ENCODE measurements at places on chromosomes 4 and X. TPM values are rescaled to one million over a fixed set of nuclear protein-coding genes. Genes with fewer than 3 reads are reported as not detected.

DNA sequence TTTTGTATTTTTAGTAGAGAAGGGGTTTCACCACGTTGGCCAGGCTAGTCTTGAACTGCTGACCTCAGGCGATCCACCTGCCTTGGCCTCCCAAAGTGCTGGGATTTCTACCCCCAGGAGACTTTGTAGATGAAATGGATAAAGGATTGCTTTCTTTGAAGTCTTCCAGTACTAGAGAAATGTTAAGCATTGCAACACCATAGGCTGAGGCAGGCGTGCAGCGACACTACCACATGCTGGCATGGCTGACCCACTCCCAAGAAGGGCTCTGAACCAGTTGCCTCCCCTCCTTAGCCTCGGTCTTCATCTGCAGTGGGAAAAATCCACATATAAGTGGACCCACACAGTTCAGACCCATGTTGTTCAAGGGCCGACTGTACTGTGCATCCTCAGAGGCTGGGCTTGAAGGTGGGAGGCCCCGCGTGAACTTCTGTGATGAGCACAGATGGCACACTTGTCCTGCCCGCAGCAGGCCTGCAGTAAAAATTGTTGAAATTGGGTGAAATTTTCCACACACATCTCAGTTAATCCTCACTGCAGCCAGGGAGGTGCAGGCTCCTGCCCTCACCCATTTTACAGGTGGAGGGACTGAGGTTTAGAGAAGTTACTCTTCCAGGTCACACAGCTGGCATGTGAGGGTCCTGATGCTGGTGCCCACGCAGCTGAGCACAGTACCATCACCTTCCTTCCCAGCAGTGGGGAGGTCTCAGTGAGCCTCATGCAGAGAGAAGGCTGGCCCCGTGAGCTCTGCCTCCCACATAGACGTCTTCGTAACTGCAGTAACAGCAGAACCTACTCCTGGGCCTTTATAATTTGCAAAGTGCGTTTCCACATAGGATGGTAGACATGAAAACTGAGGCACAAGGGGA is 35.5 kb downstream of the HTRA3 start:
- peaks cover 1% of the 10 kb centered on the region for H3K27me3 ChIP-seq
- peaks cover 15% of the 10 kb centered on the region for H3K4me1 ChIP-seq
- H3K4me3 ChIP-seq = no peak overlapping the region
- no peak overlapping the region for H3K27ac ChIP-seq

- no peaks in the 10 kb centered on the region for H3K36me3 ChIP-seq
- no peaks in the 10 kb centered on the region for H3K27me3 ChIP-seq
- no peak overlapping the region for H3K4me3 ChIP-seq
- H3K27ac ChIP-seq = no peak overlapping the region
These were observed 191.7 kb downstream of the CRLF2 start for GRCh38 chrX:1020634-1021166.

GRCh38 chrX:63758011-63758410 is 27.0 kb downstream of the ARHGEF9 start:
- no peaks in the 10 kb centered on the region for H3K4me1 ChIP-seq
- no peak overlapping the region for H3K27ac ChIP-seq
- H3K27me3 ChIP-seq = no peaks in the 10 kb centered on the region
- no peak for DNase-seq
- no peaks in the 10 kb centered on the region for H3K36me3 ChIP-seq
- no peak overlapping the region for H3K4me3 ChIP-seq

DNA sequence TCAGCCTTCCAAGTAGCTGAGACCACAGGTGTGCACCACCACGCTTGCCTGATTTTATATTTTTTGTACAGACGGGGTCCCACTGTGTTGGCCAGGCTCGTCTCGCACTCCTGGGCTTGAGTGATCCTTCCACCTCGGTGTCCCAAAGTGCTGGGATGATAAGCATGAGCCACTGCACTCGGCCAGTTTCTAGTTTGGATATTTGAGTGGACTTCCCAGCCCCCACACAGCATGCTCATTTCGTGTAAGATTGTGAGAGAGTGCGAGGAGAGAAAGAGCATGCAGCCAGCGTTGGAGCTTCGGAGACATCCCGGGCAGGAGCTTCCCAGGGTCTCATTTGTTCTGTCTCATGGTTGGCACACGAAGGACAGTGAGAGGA is 31.8 kb downstream of the ARSD start:
- H3K4me1 ChIP-seq = peaks cover 8% of the 10 kb centered on the region
- no peak overlapping the region for H3K4me3 ChIP-seq
- H3K36me3 ChIP-seq = no peaks in the 10 kb centered on the region
- no peak overlapping the region for H3K27ac ChIP-seq
- H3K27me3 ChIP-seq = no peaks in the 10 kb centered on the region

- no peak for DNase-seq
- H3K4me1 ChIP-seq = no peaks in the 10 kb centered on the region
- H3K27ac ChIP-seq = no peak overlapping the region
- no peaks in the 10 kb centered on the region for H3K27me3 ChIP-seq
These were observed 136.6 kb downstream of the NWD2 start for GRCh38 chr4:37381040-37381668.

DNA sequence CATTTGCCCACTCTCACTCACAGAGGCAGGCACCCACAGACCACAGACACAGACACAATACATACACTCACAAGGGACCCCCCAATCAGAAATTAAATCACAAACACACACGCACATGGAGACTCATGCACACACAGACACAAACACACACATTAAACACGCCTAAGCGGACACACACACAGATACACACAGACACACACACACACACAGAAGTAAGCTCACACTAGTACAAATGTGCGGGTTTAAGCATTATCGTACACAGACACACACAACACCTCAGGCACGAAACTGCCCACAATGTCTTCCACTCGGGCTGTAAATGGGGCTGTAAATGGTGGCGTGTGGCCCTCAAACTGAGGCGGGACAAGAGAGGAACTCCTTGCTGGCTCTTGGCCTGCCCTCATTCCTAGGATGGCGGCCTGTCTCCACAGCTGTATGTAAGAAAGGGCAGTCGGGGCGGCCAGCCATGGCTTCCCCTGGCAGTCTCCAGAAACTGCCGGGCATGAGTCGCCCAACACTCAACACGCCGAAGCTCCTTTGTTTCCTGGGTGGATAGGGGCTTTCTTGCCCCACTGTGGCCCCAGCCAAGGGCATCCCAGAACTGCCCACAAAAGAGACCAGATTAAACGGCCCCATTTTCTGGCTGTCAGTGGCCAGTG is 53.9 kb downstream of the NBDY start:
- DNase-seq = no peak
- H3K4me1 ChIP-seq = no peaks in the 10 kb centered on the region
- H3K27ac ChIP-seq = no peak overlapping the region
- H3K4me3 ChIP-seq = no peak overlapping the region
- peaks cover 4% of the 10 kb centered on the region for H3K36me3 ChIP-seq
- no peaks in the 10 kb centered on the region for H3K27me3 ChIP-seq

GRCh38 chr4:172997217-172997609 is 171.4 kb upstream of the GALNT7 start:
- H3K4me3 ChIP-seq = no peak overlapping the region
- no peak for DNase-seq
- no peak overlapping the region for H3K27ac ChIP-seq
- no peaks in the 10 kb centered on the region for H3K27me3 ChIP-seq

DNA sequence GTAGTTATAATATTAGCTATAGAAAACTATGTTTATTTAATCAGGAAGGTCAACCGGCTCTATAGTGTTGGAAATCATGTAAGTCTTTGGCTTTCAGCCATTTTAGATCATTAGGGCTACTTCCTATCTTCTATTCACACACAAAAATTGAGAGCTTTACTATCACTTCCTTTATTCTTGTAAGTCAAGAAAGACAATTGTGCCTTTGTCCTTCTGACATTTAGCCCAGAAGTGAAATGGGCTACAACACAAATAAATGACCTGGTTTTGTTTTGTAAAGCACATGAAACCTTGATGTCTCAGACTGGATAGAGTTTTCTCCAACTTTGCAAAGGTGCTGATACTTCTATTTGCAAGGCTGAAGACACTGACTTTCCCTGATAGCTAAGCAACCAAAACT is 122.4 kb upstream of the ACSL4 start:
- H3K4me1 ChIP-seq = no peaks in the 10 kb centered on the region
- DNase-seq = no peak
- 0 out of 2 replicates have a peak, but pooled peaks cover 2% of the 10 kb centered on the region for H3K27me3 ChIP-seq
- no peak overlapping the region for H3K4me3 ChIP-seq
- H3K36me3 ChIP-seq = no peaks in the 10 kb centered on the region

DNA sequence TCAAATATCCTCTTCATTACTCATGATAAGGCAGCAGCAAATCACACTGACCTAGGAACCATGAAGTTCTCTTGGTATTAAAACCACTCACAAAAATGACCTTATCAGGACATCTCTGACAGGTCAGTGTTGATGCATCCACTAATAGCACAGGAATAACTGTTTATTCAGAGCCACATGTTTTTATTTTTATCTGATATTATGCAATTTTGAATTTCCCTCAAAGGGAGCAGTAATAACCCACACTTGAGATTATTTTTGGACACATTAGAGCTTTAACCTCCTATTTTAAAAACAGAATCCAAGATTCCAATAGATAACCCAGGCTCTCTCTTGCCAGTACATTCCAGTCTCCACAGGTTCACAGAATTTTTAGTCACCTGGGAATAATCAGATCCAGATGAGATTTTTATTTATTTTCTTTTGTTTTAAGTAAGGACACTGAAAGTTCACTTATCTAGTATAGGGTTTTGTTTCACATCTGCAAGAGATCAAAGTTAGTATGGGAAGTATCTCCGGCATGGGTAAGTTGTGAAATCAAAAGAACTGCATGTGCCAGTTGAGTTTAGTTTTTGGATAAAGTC is 36.3 kb upstream of the MYOZ2 start:
- no peaks in the 10 kb centered on the region for H3K36me3 ChIP-seq
- H3K4me1 ChIP-seq = peaks cover 6% of the 10 kb centered on the region
- no peak overlapping the region for H3K4me3 ChIP-seq

- H3K27me3 ChIP-seq = peaks cover 3% of the 10 kb centered on the region
- no peak overlapping the region for H3K27ac ChIP-seq
- DNase-seq = no peak
- no peak overlapping the region for H3K4me3 ChIP-seq
- H3K36me3 ChIP-seq = no peaks in the 10 kb centered on the region
These were observed 40.2 kb downstream of the VSIG4 start for GRCh38 chrX:65999563-66000148.

DNA sequence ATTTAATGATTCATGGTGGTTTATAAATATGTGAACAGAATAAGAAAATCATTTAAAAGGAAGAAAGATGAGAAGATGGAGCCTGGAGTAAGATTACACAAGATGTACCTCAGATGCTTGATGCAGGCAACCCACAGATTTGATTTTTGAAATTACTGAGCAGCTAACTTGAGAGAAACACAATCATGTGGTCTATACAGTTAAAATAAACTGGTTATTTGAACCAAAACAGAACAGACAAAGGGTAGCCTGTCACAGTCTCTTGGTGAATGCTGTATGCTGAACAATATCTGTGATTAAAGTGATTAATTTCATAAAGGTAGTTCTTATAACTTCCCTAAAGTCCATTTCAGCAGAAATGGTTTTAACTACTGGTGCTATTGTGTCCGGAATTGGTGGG is 4.2 kb downstream of the PI4K2B start:
- H3K27me3 ChIP-seq = no peaks in the 10 kb centered on the region
- H3K4me3 ChIP-seq = no peak overlapping the region
- H3K4me1 ChIP-seq = 0 out of 2 replicates have a peak, but pooled peaks cover 2% of the 10 kb centered on the region
- H3K27ac ChIP-seq = no peak overlapping the region

- H3K27ac ChIP-seq = no peak overlapping the region
- H3K36me3 ChIP-seq = no peaks in the 10 kb centered on the region
- H3K4me1 ChIP-seq = no peaks in the 10 kb centered on the region
These were observed 158.9 kb downstream of the GC start for GRCh38 chr4:71625005-71625404.

DNA sequence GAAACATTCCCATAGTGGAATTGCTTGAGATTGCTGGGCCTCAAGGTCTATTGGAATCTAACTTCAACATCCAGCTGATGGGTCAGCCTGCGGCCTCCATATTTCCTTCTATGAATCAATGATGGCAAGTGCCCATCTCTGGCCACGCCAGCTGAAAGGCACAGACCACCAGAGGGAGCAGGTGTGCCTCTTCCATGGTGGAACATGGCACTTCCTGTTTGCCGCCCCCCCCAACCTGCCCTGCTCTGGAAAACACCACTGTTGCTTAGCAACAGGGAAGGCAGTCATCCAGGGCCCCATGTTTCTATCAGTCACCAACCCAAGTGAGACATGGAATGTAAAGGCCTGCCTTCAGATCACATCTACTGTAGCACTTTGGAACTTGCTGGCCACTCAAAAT is 11.6 kb downstream of the PAGE4 start:
- peaks cover 5% of the 10 kb centered on the region for H3K27me3 ChIP-seq
- H3K4me1 ChIP-seq = no peaks in the 10 kb centered on the region
- no peaks in the 10 kb centered on the region for H3K36me3 ChIP-seq
- peak; percentile 35 for DNase-seq

DNA sequence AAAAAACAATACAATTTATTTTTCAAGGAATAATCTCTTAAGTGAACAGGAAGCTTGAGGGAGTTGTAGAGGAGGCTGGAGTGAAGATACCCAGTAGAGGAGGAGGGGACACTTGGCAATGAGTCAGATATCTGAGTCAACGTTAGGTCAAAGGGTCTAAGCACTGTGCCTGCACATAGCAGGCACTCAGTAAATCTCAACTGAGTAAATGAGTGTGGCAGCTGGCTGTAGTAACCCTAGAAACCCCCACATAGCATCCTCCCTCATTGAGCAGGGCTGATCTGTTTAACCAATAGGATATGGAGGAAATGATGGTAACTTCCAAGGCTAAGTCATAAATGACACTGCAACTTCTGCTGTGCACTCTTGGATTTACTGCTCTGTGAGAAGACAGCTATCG is 186.0 kb upstream of the FAM241A start:
- no peaks in the 10 kb centered on the region for H3K27me3 ChIP-seq
- DNase-seq = peak; percentile 10
- no peaks in the 10 kb centered on the region for H3K4me1 ChIP-seq

DNA sequence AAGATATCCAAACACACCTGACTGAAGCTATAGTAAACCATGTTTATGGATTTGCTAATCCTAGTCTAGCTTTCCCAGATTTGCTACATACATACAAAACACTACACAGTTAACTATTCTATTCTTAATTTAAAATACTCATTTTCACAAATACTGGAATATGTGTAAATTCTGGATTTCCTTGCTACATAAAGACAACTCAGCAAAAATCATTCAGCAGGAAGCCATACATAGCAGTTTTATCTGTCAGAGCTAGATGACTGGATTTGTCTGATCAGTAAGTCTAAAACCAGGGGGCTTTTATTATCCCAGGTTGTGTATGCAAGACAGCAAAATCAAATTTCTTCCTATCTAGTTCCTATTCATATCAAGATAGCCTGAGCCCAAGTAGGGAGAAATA is 98.1 kb downstream of the CNOT6L start:
- H3K27ac ChIP-seq = no peak overlapping the region
- H3K27me3 ChIP-seq = no peaks in the 10 kb centered on the region
- no peaks in the 10 kb centered on the region for H3K4me1 ChIP-seq
- 0 out of 2 replicates have a peak, but pooled peaks cover 2% of the 10 kb centered on the region for H3K36me3 ChIP-seq

GRCh38 chr4:14985161-14985560 is 17.1 kb upstream of the CPEB2 start:
- no peak overlapping the region for H3K27ac ChIP-seq
- no peaks in the 10 kb centered on the region for H3K27me3 ChIP-seq
- no peak for DNase-seq
- H3K36me3 ChIP-seq = no peaks in the 10 kb centered on the region
- no peak overlapping the region for H3K4me3 ChIP-seq
- H3K4me1 ChIP-seq = no peaks in the 10 kb centered on the region

RHOXF1 gene
- not detected for polyA plus RNA-seq

FRG2 gene
- not detected for polyA plus RNA-seq

RNF150 gene
- polyA plus RNA-seq = 6.6 TPM

AFAP1 gene
- 80.9 TPM for polyA plus RNA-seq

VCX3A gene
- not detected for polyA plus RNA-seq
